Stimulated activated CD4-positive, alpha-beta T cell treated with anti-CD3 and anti-CD28 coated beads, Interleukin-12 subunit alpha, Interleukin-12 subunit beta, amount 100 ng/mL, for 24 hours (primary cell): ENCODE measurements at places on chromosomes 1 and 21.
A peak's percentile ranks its signal among the peaks of the same experiment; 100 is the strongest.

GRCh38 chr21:45403825-45404729 lies 888 bp upstream of the COL18A1 start:
- no peak for DNase-seq

GRCh38 chr1:183652107-183652506 lies 1.0 kb downstream of the APOBEC4 start:
- DNase-seq: no peak

- no peak for DNase-seq
These were observed 104.1 kb downstream of the NEGR1 start for GRCh38 chr1:72178266-72178665.

DNA sequence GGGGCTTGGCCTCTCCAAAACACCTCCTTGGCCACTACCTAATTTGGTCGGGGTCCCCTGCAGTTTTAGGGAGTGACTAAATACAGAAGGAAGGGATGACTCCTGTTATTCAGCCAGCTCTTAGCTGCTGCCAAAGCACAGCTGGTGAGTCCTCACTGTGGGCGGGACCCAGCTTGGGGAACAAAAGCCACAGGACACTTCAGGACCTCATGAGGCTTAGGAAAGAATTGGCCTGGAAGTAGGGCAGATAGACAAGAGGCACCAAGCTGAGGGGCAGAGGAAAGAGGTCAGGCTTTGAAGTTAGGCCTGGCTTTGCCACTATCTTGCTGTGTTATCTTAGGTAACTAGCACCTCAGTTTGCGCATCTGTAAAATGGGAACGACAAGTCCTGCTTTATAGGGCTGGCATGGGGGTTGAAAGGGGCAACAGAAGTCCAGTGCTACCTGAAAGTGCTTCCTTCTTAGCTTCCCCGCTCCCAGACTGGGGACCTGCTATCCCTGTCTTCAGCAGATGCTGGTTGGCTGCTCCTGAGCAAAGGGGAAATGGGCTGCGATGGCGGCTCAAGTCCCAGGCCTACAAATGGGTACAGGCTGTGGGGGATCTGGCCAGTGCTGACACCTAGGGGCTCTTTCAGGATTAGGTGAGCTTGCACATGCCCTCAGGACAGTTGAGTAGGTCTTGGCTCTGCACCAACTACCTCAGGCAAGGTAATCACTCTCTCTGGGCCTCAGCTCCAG lies 15.7 kb downstream of the IFI6 start:
- DNase-seq: no peak

GRCh38 chr1:165871311-165872067 lies 44.1 kb downstream of the UCK2 start:
- DNase-seq: peak; percentile 35

DNA sequence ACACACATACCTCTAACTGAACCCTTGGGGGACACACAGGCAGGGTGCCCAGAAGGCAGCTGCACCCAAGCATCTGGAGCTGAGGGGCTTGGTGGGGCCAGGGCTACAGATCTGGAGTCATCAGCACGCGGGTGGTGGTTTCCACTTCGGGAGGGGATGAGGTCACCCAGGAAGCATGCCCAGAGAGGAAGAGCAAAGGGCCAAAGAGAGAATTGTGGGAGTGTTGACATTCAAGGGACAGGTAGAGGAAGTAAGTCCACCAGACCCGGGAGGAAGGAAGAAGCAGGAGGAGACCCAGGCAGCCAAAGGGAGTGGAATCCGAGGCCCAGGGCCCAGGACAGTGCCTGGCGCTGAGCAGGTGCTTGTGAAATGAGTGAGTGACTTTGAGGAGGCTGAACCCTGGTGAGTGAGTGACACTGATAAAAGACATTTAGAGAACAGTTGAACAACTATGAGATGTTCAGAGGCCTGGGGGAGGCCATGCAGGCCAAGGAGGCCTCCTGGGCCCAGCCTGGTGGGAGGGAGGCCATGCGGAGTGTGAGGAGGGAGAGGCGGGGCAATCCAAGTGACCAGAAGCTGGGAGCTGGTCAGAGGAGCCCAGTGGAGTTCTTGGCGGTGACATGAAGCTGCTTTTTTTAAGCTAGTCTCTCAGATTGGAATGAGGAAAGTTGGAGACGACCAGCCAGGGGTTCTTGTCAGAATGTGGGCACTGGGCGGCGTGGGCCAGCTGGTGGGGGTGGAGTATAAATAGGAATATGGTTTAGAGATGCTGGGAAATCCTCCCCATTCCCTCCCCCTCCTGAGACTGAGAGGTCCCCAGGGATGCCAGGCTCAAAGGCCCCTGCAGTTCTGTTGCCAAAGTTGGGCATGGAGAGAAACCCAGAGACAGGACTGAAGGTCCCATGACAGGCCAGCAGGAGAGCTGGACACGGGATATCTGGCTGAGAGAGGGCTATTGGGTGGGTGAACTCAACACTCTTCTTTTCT lies 7.9 kb downstream of the CDK18 start:
- no peak for DNase-seq

- DNase-seq: no peak
These were observed 298.2 kb downstream of the SPATA17 start for GRCh38 chr1:217929213-217929885.

GRCh38 chr1:28365864-28366263 lies 3.7 kb upstream of the PHACTR4 start:
- DNase-seq: no peak

DNA sequence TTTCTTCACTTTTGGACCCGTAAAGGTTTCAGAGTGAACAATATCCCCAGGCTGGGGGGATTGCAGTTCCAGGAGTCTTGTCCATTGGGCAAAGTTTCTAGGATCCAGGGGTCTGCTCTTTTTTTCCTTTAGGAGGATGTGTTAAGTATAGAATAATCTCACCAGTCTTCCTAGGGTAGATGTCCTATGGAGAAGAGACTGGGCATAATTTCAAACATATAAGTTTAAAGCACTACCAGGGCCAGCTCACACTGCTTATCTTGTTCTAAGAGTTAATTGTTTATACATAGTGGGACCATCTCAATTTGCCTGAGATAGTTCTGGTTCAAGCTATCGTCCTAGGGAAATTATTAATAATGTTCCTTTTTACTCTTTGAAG lies 1.2 kb downstream of the CHI3L2 start:
- DNase-seq: no peak

- DNase-seq: no peak
These were observed 889 bp upstream of the TXLNA start for GRCh38 chr1:32178380-32179192.

DNA sequence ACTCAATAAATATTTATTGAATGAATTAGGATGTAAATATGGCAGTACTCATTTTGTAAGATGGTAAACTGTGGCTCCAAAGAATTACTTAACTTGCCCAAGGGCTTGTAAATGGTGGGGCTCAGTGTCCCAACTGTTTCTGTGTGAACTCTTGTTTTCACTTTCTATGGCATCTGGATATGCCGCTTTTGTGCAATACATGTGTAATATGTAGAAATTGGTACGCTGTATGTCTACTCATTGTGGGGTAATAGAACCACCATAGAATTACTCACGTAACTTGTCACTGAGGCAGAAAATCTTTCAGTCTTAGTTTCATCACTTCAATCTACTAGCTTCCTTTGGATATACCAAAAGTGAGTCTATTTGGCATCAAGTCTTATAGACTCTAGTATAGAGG lies 977 bp downstream of the PRPF3 start:
- DNase-seq: no peak

GRCh38 chr1:201039876-201040275 lies 16.4 kb upstream of the KIF21B start:
- DNase-seq: no peak

GRCh38 chr1:21254335-21254951 lies 35.8 kb downstream of the ECE1 start:
- no peak for DNase-seq

DNA sequence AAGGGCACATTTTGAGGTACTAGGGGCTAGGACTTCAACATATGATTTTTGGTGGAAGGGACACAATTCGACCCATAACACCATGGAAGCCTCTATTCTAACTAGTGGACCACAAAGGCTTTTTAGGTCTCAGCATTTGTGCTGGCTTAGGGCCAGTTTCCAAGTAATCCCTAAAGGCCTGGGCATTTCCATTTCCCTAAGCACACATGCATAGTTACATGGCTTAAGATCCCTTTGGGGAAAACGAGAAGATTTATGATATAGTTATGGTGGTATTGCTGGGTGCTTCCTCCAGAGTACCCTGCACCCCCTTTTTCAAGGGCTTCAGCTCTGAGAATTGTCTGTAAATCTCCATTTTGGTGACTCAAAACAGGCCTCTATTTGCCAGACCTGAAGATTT lies 28.2 kb upstream of the TMEM54 start:
- DNase-seq: no peak

DNA sequence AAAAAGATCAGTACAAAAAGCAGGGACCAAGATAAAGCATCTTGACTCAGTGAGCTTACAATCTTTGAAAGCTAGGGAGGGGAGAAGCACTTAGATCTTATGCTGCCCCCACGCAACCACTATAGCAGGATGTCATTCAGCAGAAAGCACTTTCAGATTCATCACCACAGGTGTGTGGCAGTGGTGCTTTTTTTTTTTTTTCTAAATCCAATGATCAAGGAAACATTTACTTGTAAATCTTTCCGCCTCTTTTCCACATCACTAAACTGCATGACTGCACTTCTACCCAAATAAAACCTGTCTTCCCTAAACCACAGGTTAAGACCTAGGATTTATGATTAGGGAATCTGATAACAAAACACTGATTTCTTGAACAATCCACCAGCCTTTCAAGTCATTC lies 154.8 kb downstream of the SLC45A1 start:
- peak; percentile 11 for DNase-seq

GRCh38 chr1:11418056-11418455 lies 60.9 kb upstream of the DISP3 start:
- no peak for DNase-seq

DNA sequence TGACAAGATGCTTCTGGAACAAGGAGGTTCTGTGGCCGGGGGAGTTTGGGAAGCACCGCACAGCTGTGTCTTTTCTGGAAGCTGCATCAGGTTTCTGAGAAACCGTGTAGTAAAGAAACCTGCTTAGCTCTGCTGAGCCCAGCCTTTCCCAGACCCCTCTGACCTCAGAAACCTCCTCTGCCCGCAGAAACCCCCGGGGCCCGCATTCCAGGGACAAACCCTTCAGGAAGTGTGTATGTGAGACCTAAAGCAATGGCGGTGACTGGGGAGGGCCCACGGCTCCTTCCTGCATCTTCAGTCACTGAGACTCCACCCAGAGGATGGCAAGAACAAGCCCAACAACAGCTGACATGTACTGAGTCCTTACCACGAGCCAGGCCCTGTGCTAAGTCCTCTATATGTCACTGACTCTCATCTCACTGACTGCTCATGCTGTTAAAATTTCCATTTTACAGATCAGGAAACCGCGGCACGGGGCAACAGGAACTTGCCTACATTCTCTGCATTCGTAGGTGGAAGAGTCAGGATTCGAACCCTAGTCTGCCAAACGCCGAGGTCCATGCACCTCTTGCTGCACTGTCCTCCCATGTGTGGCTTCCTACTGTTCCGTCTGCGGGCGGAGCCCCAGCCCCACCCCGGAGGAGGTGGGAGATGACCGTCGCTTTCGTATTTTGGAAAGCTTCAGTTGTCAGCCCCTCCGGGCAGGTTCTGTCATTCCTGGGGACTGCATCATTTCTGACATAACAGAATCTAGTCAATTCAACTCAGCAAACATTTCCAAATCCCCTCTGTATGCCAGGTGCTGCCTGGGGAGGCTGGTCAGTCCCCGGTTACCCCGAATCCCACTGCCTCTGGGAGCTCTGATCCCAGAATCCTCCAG lies 73.3 kb upstream of the KLHDC7A start:
- DNase-seq: no peak

DNA sequence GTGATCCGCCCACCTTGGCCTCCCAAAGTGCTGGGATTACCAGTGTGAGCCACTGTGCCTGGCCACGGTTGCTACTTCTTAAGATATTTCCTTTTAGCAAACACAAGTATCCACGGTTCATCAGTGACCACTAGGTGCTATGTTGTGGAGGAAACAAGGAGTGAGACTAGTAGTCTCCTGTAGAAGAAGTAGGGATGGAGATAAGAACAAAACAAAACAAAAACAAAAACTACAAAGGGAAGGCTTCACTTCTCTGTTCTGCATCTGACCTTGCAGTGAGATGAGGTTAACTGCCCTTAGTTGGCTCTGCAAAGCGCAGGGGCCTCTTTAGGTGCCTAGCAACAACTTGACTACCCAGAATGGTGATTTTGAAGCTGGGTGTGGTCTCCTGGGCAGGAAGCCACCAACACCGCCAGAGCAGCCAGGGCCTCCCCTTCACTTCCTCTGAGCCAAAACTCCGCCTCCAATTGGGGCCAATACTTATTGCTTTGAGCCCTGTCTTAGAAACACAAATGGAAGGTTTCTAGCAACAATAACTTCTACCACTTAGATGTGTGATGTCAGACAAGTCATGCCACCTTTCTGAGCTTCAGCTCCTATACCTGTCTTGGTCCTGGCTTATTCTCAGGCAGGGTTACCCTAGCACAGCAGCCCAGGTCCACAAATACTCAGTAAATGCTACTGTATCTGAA lies 12.8 kb upstream of the CDC42 start:
- DNase-seq: peak; percentile 78

GRCh38 chr1:30920827-30921226 lies 12.3 kb upstream of the SDC3 start:
- no peak for DNase-seq

DNA sequence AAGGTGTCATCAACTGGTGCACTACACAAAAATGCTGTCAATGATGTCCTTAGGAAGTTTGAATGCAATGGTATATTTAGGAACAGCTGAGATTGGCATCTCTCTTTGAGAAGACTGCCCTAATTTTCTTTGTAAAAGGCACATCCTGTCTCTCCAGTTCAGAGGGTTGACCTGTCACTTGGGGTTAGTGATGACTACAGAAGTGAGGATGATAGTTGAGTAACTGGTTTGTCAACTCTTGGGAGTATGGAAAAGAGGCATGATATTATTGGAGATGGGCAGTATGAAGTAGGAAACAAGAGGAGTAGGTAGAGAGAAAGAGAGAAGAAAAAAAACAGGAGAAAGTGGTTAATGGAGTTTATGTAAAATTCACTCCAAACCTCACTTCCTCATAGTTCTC lies 40.4 kb upstream of the PIGC start:
- DNase-seq: no peak

DNA sequence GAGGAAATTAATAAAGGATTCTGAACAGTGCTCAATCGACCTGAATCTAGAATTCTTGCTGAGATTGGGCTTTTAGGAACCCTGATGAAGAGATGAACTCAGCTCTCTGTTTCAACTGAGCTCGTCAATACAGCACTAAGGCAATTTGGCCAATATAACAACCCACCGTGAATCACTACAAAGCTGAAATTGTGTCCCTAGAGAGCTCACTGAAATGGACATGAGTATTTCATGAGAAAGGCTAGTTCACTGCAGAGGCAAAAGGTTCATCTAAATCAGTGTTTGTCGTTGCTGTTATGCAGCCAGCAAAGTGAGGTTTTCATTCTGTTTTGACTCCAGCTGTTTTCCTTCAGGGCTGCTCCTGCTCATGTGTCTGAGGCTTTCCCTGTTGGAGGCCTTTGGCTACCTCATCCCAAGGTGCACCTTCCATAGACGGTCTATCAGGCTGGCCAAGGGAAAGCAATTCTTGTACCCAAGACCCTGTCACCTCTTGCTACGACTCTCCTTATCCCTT lies 83.5 kb downstream of the URB2 start:
- DNase-seq: no peak

GRCh38 chr1:6285336-6285735 lies 24.4 kb upstream of the GPR153 start:
- DNase-seq: no peak

GRCh38 chr1:55993646-55994318 lies 585.6 kb downstream of the PLPP3 start:
- no peak for DNase-seq

- DNase-seq: no peak
These were observed 250.2 kb upstream of the FGGY start for GRCh38 chr1:59046730-59047157.
